ENCODE measurements at places on chromosomes 6 and 20.

DNA sequence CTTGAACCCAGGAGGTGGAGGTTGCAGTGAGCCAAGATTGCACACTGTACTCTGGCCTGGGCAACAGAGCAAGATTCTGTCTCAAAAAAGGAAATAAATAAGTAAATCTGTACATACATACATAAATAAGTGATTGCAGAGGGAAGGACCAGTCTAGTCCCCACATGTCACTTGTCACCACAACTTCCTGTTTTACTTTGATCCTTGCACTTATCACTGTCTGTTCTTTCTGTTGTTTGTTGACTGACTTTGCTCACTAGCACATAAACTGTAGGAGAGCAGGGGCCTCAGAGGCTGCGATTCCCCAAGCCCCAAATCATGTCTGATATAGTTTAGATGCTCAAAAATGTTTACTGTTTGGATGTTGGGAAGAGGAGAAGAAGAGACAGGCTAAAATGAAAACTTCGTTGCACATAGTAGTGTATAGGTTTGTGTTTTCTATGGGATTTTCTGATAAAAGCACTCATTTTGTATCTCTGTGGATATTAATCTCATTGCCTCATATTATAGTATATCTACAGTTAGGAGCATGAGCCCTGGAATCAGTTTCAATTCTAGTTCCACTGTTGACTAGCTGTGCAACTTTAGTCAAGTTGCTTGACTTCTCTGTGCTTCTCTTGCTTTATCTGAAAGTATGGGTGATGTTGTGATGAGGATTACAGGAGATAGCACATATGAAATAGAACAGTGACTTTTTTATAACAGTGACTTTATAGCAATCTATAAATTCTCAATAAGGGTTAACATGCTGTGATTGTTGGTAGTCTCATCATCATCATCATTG, 165.0 kb downstream of the TBC1D7 start:
- no peak for DNase-seq

GRCh38 chr6:111242452-111242851, 155.1 kb downstream of the SLC16A10 start:
- no peak for DNase-seq

- DNase-seq = no peak
Measured at GRCh38 chr6:83852528-83853177, 507 bp upstream of the RIPPLY2 start.

DNA sequence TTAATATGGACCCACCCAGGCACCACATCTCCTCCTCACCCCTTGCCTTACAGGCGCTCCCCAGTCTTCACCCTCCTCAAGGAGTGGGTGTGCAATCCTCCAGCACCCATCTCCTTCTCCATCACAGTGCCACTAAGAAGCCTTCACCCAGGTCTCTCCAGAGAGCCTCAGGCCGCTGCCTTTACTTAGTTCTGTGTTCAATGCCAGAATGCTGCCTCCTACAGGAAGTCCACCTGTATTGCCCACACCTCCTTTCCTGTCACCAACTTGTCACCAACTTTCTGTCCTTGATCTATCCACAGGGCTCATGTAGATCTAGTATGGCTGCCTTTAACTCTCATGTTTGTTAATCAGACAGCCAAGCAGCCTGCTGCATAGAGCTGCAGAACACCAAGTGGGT, 586 bp upstream of the LST1 start:
- DNase-seq = no peak

DNA sequence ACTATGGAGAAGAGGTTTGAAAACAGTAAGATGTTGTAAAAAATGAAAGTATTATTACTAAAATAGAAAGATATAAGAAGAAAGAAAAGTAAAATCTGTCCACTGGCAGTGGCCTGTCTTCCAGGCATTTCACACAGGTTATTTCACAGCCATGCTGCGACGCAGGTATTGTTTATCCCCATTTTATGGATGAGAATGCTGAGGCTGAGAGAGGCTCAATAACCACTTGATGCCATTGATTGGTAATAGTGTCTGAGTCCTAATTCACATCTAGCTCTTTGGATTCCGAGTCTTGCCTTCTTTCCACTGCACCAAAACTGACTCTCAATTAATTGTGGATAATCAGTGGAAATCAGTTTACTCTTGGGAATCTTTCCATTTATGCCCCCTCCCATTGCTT, 37.2 kb upstream of the IL20RA start:
- DNase-seq = no peak

DNA sequence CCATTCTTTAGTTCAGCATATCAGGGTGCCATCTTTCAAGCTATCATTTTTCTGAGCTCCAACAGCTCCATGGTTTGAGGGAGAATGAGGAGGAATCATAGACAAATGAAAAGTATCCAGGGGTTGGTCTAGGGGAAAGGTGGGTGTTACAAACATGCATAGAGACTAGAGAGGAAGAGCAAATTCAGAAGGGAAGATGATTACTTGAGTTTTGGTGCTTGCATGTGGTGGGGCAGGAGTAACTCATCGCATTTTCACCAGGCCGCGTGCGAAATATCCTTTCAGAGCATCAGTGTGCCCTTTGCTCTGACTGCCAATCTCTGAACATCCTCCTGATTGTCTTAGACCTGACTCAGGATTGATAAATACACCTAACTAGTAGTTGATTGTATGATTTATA, 7.7 kb upstream of the BICRAL start:
- DNase-seq = no peak

GRCh38 chr20:57658447-57658832, 38.2 kb upstream of the ZBP1 start:
- DNase-seq = no peak

- no peak for DNase-seq
Measured at GRCh38 chr6:162705736-162706135, 21.8 kb downstream of the PRKN start.

- DNase-seq = no peak
Measured at GRCh38 chr6:73078908-73079610, 146.2 kb downstream of the KHDC1L start.

- DNase-seq = no peak
Measured at GRCh38 chr20:57849121-57849520, 139.3 kb upstream of the PMEPA1 start.

DNA sequence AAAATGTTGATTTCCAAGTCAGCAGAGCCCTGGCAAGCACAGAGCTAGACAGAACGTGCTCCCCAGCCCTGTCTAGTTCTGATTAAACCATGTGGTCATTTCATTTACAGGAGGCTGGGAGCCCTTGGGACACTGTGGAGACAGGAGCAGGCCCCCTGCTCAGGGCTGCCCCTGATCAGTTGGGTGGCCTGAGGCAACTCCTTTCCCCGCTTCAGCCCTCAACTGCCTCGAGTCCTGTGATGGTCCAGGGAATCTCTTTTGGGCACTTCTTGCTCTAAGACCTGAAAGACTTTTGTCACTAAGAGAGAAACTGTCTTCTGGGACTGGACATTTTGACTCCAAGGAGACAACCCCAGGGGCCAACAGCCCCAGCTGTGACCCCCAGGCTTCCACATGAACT, 13.5 kb downstream of the DYNLRB1 start:
- no peak for DNase-seq

GRCh38 chr6:83057705-83058321, 7.8 kb downstream of the UBE3D start:
- no peak for DNase-seq

GRCh38 chr6:122008101-122008999, 391.1 kb upstream of the HSF2 start:
- no peak for DNase-seq

Measured in D721Med (cell line).